NCI-H2081 (cell line): ENCODE measurements at places on chromosomes 1 and 21.

DNA sequence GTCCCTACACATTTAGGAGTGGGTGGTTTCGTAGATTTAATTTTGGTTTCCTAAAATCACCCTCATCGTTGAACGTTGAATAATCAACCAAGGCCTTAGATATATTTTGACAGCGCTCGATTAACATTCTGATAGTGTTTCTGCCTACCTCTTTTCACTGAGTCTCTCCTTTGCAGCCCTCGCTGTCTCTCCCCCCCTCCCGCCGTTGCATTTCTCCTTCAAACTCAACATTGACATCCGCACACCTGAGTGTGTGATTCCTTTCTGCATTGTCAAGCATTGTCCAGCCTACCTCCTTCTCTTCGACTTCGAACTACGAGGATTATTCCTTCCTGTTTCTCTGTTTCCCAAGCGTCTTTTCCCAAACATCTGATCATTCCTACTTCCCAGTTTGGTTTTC, 1.8 kb upstream of the ADAMTS1 start:
- no peak for DNase-seq

DNA sequence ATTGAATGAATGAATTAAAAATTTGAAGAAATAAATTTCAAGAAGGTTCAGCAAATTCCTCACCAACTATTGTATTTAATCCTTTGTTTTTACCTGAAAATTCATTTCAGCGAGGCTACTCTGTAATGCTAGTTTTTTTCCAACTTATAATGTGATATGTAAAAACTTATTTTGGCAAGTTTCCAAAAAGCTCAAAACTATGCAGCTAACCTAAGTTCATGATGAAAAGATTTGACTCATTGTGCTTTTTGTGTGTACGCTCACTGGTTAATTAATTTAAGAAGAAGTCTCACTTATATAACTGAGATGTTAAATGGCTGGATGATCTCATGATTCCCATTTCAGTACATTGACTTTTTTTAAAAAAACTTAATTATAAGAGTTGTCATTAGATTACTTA, 196.0 kb upstream of the SAMSN1 start:
- no peak for DNase-seq

DNA sequence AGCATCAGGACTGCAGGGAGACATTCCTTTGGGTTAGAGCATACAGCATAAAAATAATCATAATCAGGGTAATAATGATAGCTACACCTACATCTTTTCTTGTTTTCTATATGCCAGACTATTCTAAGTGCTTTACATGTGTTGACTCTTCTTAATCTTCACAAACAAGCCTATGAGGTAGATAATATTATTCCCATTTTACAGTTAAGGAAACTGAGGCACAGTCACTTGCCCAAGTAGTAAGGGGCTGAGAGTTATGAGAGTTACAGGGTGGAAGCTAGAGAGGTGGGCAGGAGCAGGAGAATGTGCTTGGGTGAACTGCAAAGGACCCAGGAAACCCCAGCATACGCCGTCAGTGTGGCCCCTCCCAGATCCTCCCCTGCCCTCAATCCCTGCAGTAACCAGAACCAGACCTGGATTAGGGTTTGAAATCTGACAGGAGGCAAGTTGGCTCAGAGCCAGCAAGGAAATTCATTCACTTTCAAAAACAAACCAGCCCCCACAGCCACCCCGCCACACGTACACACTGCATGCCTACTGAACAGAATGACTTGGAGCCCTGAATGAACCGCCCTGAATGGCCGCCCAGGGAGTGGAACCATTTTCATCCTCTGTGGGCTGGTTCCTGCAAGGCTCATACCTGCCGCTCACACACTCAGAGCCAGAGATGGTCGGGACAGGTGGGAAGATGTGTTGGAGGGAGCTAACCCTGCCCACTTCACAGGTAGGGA, 126.1 kb downstream of the TRABD2B start:
- no peak for DNase-seq

DNA sequence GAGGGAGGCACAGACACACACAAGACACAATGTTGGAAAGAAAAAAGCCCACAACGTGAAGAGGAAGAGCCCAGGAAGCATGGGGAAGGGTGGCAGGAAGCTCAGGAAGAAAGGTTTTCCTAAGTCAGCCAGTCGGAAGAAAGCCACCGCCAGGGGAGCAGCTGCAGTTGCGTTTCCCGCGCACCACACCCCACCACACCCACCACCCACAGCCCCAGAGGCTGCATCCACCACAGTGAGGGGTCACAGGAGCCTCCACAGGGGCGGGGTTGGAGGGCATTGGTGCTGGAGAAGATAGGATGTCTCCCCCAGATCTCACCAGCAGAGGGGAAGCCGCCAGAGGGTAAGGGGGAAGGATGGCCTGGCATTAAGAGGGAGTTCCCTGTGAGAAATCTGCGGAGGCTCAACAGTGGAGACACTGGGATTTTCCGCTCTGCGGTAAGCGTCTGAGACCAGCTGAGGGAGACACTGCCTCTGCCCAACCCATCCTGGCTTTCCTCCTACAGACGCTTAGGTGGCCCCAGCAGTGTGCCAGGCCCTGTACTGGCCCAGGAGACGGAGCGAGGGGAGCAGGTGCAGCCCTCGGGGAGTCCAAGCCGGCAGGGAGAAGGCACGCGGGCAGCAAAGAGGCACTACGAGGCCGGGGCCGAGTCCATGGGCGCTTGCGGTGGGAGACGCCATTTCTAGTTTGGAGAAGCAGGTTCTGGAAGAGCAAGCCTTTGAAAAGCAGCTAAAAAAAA, 19.8 kb downstream of the PGLYRP3 start:
- no peak for DNase-seq
